ENCODE measurements at places on chromosomes 12 and 14.
A peak's percentile ranks its signal among the peaks of the same experiment; 100 is the strongest.

GRCh38 chr12:98185606-98186005 lies 329.8 kb upstream of the TMPO start:
- DNase-seq: no peak
- no peaks in the 10 kb centered on the region for H3K27me3 ChIP-seq
- no peak overlapping the region for H3K27ac ChIP-seq

- no peak for DNase-seq
- peaks cover 28% of the 10 kb centered on the region for H3K4me1 ChIP-seq
- H3K27ac ChIP-seq: no peak overlapping the region
- H3K27me3 ChIP-seq: no peaks in the 10 kb centered on the region
Observed at GRCh38 chr12:124940143-124940392, 25.6 kb upstream of the UBC start.

DNA sequence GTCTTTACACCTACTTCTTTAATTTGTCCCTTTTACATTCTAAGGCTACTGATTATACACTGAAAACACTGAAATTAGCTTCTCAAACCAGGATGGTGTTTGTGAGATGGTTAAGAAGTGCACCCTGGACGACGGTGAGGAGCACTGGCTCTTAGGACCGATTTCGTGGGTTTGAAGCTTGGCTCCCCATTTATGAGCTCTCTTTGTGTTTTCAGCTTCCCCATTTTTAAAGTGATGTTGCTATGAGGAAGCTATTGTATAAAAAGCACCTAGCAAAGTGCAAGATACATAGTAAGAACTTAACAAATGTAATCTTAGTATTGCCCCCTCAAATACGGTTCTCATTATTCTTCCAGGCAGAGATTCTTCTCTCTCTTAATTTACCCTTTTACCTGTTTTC lies 4.7 kb downstream of the NFYB start:
- no peak overlapping the region for H3K27ac ChIP-seq
- DNase-seq: no peak
- H3K36me3 ChIP-seq: peaks cover 55% of the 10 kb centered on the region
- H3K4me1 ChIP-seq: peaks cover 13% of the 10 kb centered on the region
- H3K4me3 ChIP-seq: no peak overlapping the region

DNA sequence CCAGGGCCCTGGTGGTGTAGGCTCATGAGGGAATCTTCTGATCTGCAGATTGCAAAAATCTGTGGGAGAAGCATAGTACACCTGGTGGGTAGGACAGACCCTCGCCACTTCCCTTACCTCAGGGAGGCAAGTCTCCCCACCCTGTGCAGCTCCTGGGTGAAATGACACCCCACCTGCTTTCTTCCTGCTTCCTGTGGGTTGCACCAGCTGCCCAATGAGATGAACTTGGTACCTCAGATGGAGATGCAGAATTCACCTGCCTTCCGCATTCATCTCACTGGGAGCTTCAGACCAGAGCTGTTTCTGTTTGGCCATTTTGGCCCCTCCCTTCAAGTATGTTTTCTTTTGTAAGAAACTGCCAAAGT lies 4.7 kb downstream of the CLEC2D start:
- H3K36me3 ChIP-seq: peaks cover 30% of the 10 kb centered on the region
- H3K27me3 ChIP-seq: no peaks in the 10 kb centered on the region
- peak overlapping the region; percentile 77 for H3K27ac ChIP-seq

- H3K4me1 ChIP-seq: peaks cover 19% of the 10 kb centered on the region
- peaks cover 5% of the 10 kb centered on the region for H3K36me3 ChIP-seq
- H3K4me3 ChIP-seq: no peak overlapping the region
- no peak overlapping the region for H3K27ac ChIP-seq
Observed at GRCh38 chr14:102182190-102182589, 42.5 kb downstream of the WDR20 start.

GRCh38 chr14:28782301-28782700 lies 15.7 kb downstream of the FOXG1 start:
- no peaks in the 10 kb centered on the region for H3K4me1 ChIP-seq
- peaks cover 22% of the 10 kb centered on the region for H3K27me3 ChIP-seq
- H3K4me3 ChIP-seq: no peak overlapping the region
- no peaks in the 10 kb centered on the region for H3K36me3 ChIP-seq

DNA sequence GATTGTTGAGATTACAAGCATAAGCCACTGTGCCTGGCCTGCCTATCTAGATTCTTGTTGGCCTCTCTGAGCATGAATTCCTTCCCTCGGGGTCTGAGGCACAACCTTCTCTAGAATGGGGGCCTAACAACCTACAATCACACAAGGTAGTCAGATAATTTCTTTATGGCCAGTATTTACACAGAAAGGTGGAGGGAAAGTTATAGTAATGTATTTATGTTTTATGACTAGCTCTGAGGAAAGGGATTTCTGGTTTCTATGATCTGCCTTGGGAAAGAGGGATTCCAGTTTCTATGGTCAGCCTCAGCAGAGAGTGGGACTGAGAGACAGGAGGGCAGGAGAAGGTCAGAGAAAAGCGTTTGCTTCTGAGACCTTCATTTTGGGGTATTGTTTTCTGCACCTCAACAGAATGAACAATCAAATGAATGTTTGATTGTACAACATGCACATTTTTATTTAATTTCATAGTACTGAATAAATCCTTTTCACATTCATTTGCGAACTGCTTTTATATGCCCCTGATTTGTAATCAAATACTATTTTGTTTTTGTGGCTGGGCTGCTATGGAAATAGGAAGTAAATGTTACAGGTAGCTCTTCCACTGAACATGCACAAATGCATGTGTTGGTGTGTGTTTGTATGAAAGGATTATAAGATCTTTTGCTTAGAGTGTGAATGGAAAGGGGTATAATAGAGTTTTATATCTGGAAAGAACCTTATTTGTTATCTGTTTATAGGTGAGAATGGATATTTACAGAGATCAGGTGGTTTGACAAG lies 499.7 kb upstream of the RGS6 start:
- no peak for DNase-seq
- no peak overlapping the region for H3K4me3 ChIP-seq
- H3K27ac ChIP-seq: no peak overlapping the region
- H3K4me1 ChIP-seq: peaks cover 3% of the 10 kb centered on the region
